ENCODE measurements at places on chromosomes 3 and 15. TPM values are rescaled to one million over a fixed set of nuclear protein-coding genes. Genes with fewer than 3 reads are reported as not detected.
A peak's percentile ranks its signal among the peaks of the same experiment; 100 is the strongest.

The C3orf70 gene
- total RNA-seq = not detected

The SLC28A2 gene
- not detected for total RNA-seq

GRCh38 chr3:53577506-53577905 is 83.1 kb downstream of the CACNA1D start:
- DNase-seq = no peak
- no peaks in the 10 kb centered on the region for H3K36me3 ChIP-seq
- no peak overlapping the region for H3K27ac ChIP-seq
- peaks cover 3% of the 10 kb centered on the region for H3K27me3 ChIP-seq

GRCh38 chr15:70020229-70020628 is 77.5 kb downstream of the TLE3 start:
- H3K27ac ChIP-seq = no peak overlapping the region
- H3K27me3 ChIP-seq = peaks cover 13% of the 10 kb centered on the region
- no peak for DNase-seq
- peaks cover 4% of the 10 kb centered on the region for H3K36me3 ChIP-seq
- H3K4me3 ChIP-seq = no peak overlapping the region

GRCh38 chr3:124660599-124660998 is 69.7 kb upstream of the UMPS start:
- DNase-seq = no peak
- no peak overlapping the region for H3K27ac ChIP-seq
- H3K36me3 ChIP-seq = no peaks in the 10 kb centered on the region

DNA sequence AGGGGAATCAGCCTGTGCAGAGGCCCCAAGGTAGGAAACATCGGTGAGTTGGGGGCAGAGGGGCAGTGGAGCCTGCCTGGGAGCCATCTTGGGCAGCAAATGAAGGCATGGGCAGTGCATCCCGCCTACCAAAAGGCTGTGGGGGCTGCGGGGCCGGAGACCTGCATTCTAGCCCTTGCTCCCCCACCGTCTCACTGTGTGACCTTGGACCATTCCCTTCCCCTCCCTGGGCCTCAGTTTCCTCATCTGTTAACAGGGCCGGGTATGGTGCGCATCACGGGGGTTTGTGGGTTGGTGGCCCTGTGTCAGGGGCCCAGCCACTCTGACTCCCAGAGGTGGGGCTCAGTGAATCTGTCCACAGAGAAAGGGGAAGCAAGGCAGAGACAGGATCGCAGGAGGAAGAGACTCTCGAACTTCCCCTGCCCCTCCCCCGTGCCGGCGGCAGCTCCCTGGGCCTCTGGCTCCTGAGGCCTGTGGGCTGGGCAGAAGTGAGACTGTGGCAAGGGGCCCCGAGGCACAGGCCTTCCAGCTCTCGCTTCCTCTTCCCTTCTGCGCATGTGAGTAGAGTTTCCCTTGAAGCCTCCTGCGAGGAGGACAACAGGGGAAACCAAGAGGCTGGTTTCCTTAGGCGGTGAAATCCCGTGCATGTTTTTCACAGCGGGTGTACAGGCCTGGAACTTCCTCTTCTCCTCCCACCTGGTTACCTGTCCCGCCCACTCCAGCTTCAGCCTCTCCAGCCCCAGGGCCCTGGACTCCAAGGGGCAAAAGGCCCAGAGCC is 42.9 kb downstream of the IDH2 start:
- H3K4me1 ChIP-seq = peaks cover 43% of the 10 kb centered on the region
- no peaks in the 10 kb centered on the region for H3K27me3 ChIP-seq
- DNase-seq = peak; percentile 34
- H3K27ac ChIP-seq = peak overlapping the region; percentile 88
- H3K4me3 ChIP-seq = peak overlapping the region; percentile 70

- H3K27ac ChIP-seq = no peak overlapping the region
- DNase-seq = no peak
- H3K27me3 ChIP-seq = peaks cover 16% of the 10 kb centered on the region
- no peaks in the 10 kb centered on the region for H3K36me3 ChIP-seq
- no peaks in the 10 kb centered on the region for H3K4me1 ChIP-seq
Measured at GRCh38 chr3:40660554-40660953, 135.8 kb downstream of the ZNF621 start.

- no peak overlapping the region for H3K27ac ChIP-seq
- no peaks in the 10 kb centered on the region for H3K4me1 ChIP-seq
- peaks cover 89% of the 10 kb centered on the region for H3K36me3 ChIP-seq
- H3K27me3 ChIP-seq = no peaks in the 10 kb centered on the region
- H3K4me3 ChIP-seq = no peak overlapping the region
- no peak for DNase-seq
Measured at GRCh38 chr3:51426921-51427320, 35.8 kb downstream of the RBM15B start.

- no peak overlapping the region for H3K4me3 ChIP-seq
- H3K27me3 ChIP-seq = peaks cover 28% of the 10 kb centered on the region
- no peak for DNase-seq
- H3K27ac ChIP-seq = no peak overlapping the region
- no peaks in the 10 kb centered on the region for H3K36me3 ChIP-seq
- no peaks in the 10 kb centered on the region for H3K4me1 ChIP-seq
Measured at GRCh38 chr3:179961703-179962078, 75.0 kb downstream of the PEX5L start.
